ENCODE measurements at places on chromosomes 16 and 17. TPM values are rescaled to one million over a fixed set of nuclear protein-coding genes. Genes with fewer than 3 reads are reported as not detected.

Gene ZNF287
- total RNA-seq = 7.0 TPM

Gene RNF166
- 8.1 TPM for total RNA-seq

Gene CES1
- total RNA-seq = not detected

Gene SBK1
- total RNA-seq = under 0.01 TPM

Gene KRTAP4-1
- not detected for total RNA-seq

GRCh38 chr17:42126836-42127235, 4.2 kb downstream of the HSPB9 start:
- DNase-seq = no peak

- DNase-seq = no peak
These were observed 45.4 kb downstream of the CHD9 start for GRCh38 chr16:53100131-53100748.

- DNase-seq = peak; percentile 10
These were observed 20.6 kb downstream of the B9D1 start for GRCh38 chr17:19341641-19342610.

DNA sequence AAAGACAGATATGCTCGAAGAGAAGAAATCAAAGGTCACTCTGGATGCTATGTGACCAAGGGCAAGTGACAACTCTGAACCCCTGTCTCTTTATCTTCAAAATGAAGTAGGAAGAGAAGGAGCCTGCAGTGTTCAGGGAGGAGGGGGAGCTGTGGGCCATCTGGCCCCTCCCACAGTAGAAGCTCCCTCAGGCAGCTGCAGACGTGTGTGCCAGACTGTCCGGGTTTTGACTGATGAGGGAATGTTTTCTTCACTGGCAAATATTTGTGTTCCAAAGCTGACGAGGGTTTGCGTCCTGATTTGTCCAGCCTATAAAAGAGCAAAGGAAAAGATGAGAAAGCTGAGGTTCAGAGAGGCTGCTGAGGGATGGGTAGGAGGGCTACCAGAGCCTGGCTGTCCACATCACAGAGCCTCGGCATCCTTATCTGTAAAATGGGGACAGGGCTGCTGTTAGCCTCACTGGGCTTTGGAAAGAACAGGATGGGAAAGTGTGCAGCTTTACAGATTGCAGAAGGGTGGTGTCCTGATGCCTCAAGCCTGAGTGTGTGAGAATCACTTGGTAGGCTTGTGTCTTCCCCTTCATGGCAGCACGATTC, 1.8 kb upstream of the GINS2 start:
- no peak for DNase-seq

GRCh38 chr17:79131701-79132100, 57.1 kb downstream of the ENGASE start:
- no peak for DNase-seq

GRCh38 chr16:12584488-12585233, 219.0 kb downstream of the CPPED1 start:
- DNase-seq = no peak

GRCh38 chr17:73069841-73070240, 22.6 kb downstream of the SLC39A11 start:
- DNase-seq = no peak

- DNase-seq = no peak
These were observed 4.0 kb downstream of the BHLHA9 start for GRCh38 chr17:1274245-1274608.

GRCh38 chr17:76139801-76140660, 1.0 kb downstream of the FOXJ1 start:
- no peak for DNase-seq

DNA sequence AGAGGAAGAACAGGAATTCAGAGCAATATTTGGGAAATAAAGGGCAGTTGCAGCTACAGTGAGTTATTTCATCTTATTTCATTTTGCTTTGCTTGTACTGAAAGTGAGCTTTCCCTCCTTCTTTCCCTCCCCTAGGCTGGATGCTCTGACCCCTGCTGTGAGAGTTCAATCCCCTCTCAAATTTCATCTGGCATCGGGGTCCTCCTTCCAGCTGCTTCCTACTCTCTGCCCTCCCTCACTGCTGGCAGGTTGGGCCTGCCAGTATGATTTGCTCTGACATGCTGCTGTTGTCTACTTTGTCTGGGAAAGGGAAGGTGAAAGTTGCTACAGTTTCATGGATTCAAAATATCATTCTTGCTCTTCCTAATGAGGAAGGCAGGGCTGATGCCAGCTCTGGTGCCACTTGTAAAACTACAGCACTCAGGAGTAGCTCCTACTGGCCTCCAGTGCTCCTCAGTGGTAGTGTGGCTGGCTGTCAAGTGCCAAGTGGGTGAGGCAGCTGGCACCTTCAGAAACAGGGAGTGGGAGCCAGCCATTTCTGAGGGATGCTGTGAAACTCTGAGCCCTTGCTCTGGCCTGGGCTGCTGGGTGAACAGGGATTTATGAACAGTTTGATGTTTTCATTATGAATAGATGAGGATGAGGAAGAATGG, 408.6 kb downstream of the HAPSTR1 start:
- no peak for DNase-seq

DNA sequence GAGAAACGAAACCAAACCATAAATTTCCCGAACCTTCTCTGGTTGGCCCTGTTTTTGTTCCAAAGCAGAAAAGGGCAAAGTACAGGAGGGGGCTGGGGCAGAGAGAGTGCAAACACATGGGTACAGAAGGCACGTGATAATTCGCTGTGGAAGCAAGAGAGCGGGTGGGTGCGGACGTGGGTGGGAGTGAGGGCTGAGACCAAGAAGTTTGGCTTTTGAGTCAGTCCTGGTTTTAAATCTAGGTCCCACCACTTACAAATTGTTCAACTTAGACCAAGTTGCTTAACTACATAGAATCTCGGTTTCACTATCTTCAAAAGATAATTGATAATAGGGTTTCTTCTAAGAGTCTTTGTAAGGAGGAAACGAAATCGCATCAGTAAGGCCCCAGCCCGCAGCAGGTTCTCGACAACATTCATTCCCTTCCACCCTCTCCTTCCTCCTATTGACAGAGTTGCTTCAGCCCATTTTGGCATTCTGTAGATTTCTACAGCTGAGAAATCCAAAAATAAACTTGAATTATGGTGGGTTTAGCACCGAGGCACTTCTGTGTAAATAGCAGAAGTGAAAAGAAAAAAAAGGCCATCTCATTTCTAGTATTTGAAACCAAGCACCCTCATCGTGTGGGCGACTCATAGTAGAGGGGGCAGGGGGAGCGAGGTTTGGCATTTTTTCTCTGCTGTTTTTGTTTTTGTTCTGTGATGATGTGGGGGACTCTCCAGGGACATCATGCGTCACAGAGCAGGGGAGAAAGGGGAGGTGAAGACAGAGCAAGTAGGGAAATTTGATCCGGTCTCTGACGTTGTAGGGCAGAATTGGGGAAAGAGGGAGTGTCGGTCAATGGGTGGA, 33.6 kb upstream of the CCR7 start:
- DNase-seq = peak; percentile 37

- peak; percentile 28 for DNase-seq
These were observed 36.3 kb downstream of the MYO18A start for GRCh38 chr17:29143894-29144293.

DNA sequence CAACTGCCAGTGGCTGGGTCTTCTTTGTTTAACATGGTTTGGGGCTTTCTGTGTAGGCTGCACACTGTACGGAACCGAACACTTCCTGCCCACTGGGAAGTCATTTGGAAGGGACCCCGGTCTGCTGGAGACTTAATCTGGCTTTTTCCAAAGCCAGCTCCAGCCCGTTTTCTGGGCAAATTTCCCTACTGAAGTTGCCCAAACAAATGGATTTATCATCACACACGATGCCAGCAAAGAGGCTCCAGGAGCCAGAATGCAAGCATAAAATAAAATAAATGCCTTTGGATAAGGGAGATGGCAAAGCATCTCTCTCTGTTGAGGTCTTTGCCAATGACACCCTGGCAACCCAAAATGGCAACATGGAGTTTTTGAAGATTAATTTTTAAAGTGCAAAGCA, 259.9 kb upstream of the IRX3 start:
- DNase-seq = no peak

GRCh38 chr16:76749780-76750375, 441.1 kb upstream of the MON1B start:
- DNase-seq = no peak

- no peak for DNase-seq
These were observed 137.9 kb upstream of the ZKSCAN2 start for GRCh38 chr16:25395528-25395927.
